ENCODE measurements at places on chromosomes 2 and 18. TPM values are rescaled to one million over a fixed set of nuclear protein-coding genes. Genes with fewer than 3 reads are reported as not detected.

HRH4 gene
- total RNA-seq, result not detected

GRHL1 gene
- 0.57 TPM for total RNA-seq

ST8SIA5 gene
- total RNA-seq, result not detected

SLC25A52 gene
- total RNA-seq, result not detected

ABI2 gene
- 28.5 TPM for total RNA-seq

OSBPL6 gene
- 0.24 TPM for total RNA-seq

ARL5A gene
- total RNA-seq, result 54.5 TPM

ADD2 gene
- total RNA-seq, result 14.2 TPM

SERPINB7 gene
- total RNA-seq, result not detected

LRATD1 gene
- total RNA-seq, result not detected

SH2D6 gene
- total RNA-seq, result 0.73 TPM

SNTG2 gene
- total RNA-seq, result 1.6 TPM

DNA sequence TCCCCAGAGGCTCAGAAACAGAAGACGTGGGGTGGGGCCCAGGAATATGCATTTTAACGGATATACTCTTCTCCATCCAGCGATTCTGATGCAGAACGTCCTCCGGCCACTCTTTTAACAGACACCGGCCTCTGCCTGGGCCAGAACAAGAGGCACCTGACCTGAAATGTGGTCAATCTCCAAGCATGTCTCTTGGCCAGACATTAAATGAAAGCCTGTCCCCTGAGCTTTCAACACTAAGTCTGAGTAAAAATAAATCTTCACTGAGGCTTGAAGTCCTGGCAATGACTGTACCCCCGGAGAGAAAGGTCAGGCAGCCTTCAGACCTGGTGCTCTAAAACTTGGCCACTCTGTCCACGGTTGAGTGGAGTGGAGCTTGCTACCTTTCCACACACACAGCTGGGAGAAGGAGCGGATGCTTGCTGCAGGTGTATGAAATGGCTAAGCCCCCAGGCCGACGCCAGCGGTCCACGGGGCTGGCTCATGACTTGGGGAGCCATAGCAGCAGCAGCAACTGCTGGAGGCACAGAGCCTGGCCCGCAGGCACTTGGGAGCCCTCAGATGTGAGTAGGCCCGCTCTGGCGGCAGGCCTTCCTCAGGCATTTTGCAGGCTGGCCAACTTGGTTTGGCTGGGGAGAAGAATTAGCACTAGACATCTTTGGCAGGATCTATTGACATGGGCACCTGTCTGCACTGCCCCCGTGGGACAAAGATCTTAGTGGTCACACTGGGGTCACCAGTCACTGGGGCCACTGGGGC, 79.7 kb downstream of the TMEM17 start:
- no peaks in the 10 kb centered on the region for H3K36me3 ChIP-seq
- DNase-seq, result no peak
- no peaks in the 10 kb centered on the region for H3K4me1 ChIP-seq
- peaks cover 8% of the 10 kb centered on the region for H3K27me3 ChIP-seq
- H3K27ac ChIP-seq, result no peak overlapping the region
- no peak overlapping the region for H3K4me3 ChIP-seq

GRCh38 chr2:57685032-57685431, 361.6 kb upstream of the VRK2 start:
- H3K4me3 ChIP-seq, result no peak overlapping the region
- no peak for DNase-seq
- H3K27me3 ChIP-seq, result no peaks in the 10 kb centered on the region
- H3K4me1 ChIP-seq, result no peaks in the 10 kb centered on the region
- H3K36me3 ChIP-seq, result no peaks in the 10 kb centered on the region

DNA sequence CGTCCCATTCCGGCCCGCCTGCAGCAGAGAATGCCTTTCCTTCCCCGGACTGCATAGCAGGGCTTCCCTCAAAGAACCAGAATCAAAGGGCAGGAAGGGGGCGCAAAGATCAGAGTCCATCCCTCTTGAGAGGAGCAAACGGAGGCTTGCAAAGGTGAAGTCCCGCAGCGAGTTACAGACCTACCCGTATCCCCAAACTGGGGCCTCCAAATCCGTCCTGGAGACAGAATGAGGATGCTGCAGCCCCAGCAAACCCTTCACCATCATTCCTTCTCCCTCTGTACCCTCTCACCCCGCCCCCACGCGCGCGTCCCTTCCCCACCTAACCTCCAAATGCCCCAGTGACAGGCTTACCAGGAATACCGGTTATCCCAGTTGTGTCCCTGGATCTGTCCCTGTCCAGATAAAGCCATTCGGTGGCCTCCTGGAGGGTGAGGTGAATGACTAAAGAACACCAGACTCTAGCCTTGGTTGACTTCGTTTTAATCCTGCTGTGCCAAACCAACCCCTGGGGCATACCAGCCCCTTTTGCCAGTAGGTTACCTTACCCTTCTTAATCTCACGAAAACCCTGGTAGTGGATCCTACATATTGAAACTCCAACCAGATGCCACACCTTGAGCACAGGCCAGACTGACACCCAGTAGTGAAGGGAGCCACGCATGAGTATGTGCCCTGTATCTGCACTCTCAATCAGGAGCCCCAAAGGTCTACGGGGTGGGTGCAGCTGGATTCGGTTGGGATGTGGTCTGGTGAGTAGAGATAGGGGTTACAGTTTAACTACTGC, 961 bp upstream of the SLC40A1 start:
- H3K4me1 ChIP-seq, result peaks cover 19% of the 10 kb centered on the region
- peak overlapping the region; percentile 66 for H3K4me3 ChIP-seq
- no peak overlapping the region for H3K27ac ChIP-seq
- no peaks in the 10 kb centered on the region for H3K36me3 ChIP-seq
- DNase-seq, result peak; percentile 29
- peaks cover 44% of the 10 kb centered on the region for H3K27me3 ChIP-seq

DNA sequence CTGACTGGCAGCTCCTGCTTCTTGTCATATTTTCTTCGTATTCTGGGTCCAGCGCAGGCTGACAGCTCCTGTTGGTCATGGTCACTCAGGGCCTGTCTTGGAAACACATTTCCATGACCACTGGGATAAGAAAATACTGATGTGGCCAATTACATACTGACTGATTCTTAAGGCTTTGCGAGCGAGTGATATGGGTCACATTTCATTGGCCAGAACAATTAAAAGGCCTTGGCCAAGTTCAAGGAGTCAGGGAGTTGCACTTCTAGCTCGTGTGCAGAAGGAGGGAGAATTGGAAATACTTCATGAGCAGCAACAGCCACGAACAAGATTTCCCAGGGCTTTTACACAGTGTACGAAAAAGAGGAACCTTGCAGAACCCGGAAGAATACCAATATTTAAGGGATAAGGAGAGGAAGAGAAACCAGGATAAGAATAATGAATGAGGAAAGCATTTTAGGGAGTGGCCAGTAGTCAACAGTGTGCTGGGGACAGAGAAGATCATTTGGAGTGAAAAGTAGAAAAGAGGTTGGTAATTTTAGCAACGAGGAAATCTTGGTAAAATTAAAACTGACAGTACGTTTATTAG, 149.5 kb downstream of the ATP9B start:
- H3K4me1 ChIP-seq, result no peaks in the 10 kb centered on the region
- no peak overlapping the region for H3K27ac ChIP-seq
- no peak overlapping the region for H3K4me3 ChIP-seq
- H3K27me3 ChIP-seq, result no peaks in the 10 kb centered on the region
- DNase-seq, result no peak

DNA sequence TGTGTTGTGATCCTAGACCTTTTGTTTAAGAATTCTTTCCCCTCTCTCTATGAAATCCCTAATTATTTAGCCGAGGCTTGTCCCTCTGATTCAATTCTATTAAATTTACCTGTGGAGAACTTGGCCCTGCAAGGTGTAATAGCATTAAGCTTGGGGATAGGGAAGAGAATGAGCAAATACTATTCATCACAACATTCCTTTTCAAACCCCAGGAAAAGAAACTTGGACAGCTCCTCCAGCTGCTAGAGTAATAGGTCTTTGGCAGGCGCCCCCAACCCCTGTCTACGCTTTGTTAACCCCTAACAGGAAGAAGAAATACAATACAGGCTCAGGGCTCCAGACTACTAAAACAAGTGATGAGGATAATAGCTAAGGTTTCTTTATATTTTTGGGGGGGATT, 957.0 kb downstream of the CPS1 start:
- H3K36me3 ChIP-seq, result no peaks in the 10 kb centered on the region
- no peaks in the 10 kb centered on the region for H3K4me1 ChIP-seq
- H3K27me3 ChIP-seq, result no peaks in the 10 kb centered on the region
- no peak overlapping the region for H3K4me3 ChIP-seq
- no peak for DNase-seq

GRCh38 chr18:53909668-53910067, 314.8 kb downstream of the MBD2 start:
- no peaks in the 10 kb centered on the region for H3K4me1 ChIP-seq
- H3K36me3 ChIP-seq, result no peaks in the 10 kb centered on the region
- no peak overlapping the region for H3K27ac ChIP-seq
- H3K27me3 ChIP-seq, result no peaks in the 10 kb centered on the region
- H3K4me3 ChIP-seq, result no peak overlapping the region

- peaks cover 31% of the 10 kb centered on the region for H3K4me1 ChIP-seq
- H3K36me3 ChIP-seq, result no peaks in the 10 kb centered on the region
- H3K27ac ChIP-seq, result no peak overlapping the region
- no peak for DNase-seq
Observed at GRCh38 chr2:25042321-25043240, 705 bp downstream of the EFR3B start.

- no peak overlapping the region for H3K4me3 ChIP-seq
- H3K4me1 ChIP-seq, result no peaks in the 10 kb centered on the region
- no peaks in the 10 kb centered on the region for H3K36me3 ChIP-seq
- H3K27me3 ChIP-seq, result peaks cover 22% of the 10 kb centered on the region
- DNase-seq, result no peak
Observed at GRCh38 chr2:200596774-200597570, 11.2 kb downstream of the AOX1 start.

- H3K36me3 ChIP-seq, result peaks cover 36% of the 10 kb centered on the region
- H3K4me1 ChIP-seq, result peaks cover 20% of the 10 kb centered on the region
- no peak overlapping the region for H3K4me3 ChIP-seq
- H3K27me3 ChIP-seq, result no peaks in the 10 kb centered on the region
- H3K27ac ChIP-seq, result no peak overlapping the region
Observed at GRCh38 chr18:49160079-49160930, 209.5 kb upstream of the SMAD7 start.

- DNase-seq, result no peak
- no peak overlapping the region for H3K27ac ChIP-seq
- H3K36me3 ChIP-seq, result no peaks in the 10 kb centered on the region
- no peaks in the 10 kb centered on the region for H3K27me3 ChIP-seq
- no peaks in the 10 kb centered on the region for H3K4me1 ChIP-seq
Observed at GRCh38 chr2:5528706-5529105, 163.5 kb upstream of the SOX11 start.

- H3K4me1 ChIP-seq, result no peaks in the 10 kb centered on the region
- DNase-seq, result no peak
- H3K27me3 ChIP-seq, result no peaks in the 10 kb centered on the region
- no peaks in the 10 kb centered on the region for H3K36me3 ChIP-seq
Observed at GRCh38 chr2:84160453-84160852, 298.6 kb downstream of the SUCLG1 start.

GRCh38 chr2:16726147-16726546, 60.5 kb upstream of the CYRIA start:
- no peaks in the 10 kb centered on the region for H3K27me3 ChIP-seq
- no peak for DNase-seq
- H3K27ac ChIP-seq, result no peak overlapping the region
- H3K4me1 ChIP-seq, result no peaks in the 10 kb centered on the region

GRCh38 chr18:68484241-68484640, 230.7 kb downstream of the TMX3 start:
- DNase-seq, result no peak
- H3K36me3 ChIP-seq, result no peaks in the 10 kb centered on the region
- H3K27me3 ChIP-seq, result no peaks in the 10 kb centered on the region
- H3K4me3 ChIP-seq, result no peak overlapping the region
- H3K4me1 ChIP-seq, result no peaks in the 10 kb centered on the region

GRCh38 chr2:11411768-11412448, 54.1 kb downstream of the E2F6 start:
- no peaks in the 10 kb centered on the region for H3K36me3 ChIP-seq
- H3K4me1 ChIP-seq, result no peaks in the 10 kb centered on the region
- no peak overlapping the region for H3K27ac ChIP-seq
- H3K27me3 ChIP-seq, result peaks cover 15% of the 10 kb centered on the region

GRCh38 chr18:46829947-46830346, 73.1 kb upstream of the ST8SIA5 start:
- H3K27me3 ChIP-seq, result no peaks in the 10 kb centered on the region
- DNase-seq, result no peak
- no peaks in the 10 kb centered on the region for H3K4me1 ChIP-seq
- no peak overlapping the region for H3K4me3 ChIP-seq
- H3K27ac ChIP-seq, result no peak overlapping the region
- peaks cover 18% of the 10 kb centered on the region for H3K36me3 ChIP-seq

DNA sequence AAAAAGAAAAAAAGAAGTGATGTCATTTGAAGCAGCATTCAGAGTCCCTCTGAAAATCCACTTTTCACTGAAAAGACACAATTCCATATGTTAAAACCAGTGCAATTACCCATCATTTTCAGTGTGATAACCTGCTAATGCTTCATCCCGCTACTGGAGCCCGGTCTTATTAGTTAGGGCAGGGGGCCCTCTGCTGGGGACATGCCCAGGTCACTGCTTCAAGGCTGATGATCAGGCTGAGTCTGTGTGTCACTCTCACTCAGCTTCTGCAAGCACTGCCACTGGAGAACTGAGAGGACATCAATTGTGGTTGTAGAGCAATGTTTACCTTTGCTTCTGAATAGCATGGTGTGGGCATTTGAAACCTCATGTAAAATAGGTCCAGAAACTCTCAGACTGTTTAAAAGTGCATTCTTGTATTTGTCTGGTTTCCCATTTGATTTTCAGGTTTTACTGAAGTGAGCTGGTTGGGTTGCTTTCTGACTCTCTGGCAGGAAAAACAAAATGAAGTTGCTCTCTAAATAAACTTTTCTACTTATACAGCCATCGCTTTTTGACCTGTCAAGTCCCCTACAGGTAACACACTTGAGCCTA, 49.2 kb upstream of the NXPH2 start:
- peak; percentile 26 for DNase-seq
- no peak overlapping the region for H3K4me3 ChIP-seq
- no peaks in the 10 kb centered on the region for H3K36me3 ChIP-seq
- H3K27me3 ChIP-seq, result no peaks in the 10 kb centered on the region
- no peak overlapping the region for H3K27ac ChIP-seq
- H3K4me1 ChIP-seq, result no peaks in the 10 kb centered on the region

- no peaks in the 10 kb centered on the region for H3K4me1 ChIP-seq
- no peak overlapping the region for H3K27ac ChIP-seq
- H3K4me3 ChIP-seq, result no peak overlapping the region
- no peaks in the 10 kb centered on the region for H3K27me3 ChIP-seq
- no peak for DNase-seq
Observed at GRCh38 chr18:27049969-27050368, 135.1 kb downstream of the CHST9 start.

DNA sequence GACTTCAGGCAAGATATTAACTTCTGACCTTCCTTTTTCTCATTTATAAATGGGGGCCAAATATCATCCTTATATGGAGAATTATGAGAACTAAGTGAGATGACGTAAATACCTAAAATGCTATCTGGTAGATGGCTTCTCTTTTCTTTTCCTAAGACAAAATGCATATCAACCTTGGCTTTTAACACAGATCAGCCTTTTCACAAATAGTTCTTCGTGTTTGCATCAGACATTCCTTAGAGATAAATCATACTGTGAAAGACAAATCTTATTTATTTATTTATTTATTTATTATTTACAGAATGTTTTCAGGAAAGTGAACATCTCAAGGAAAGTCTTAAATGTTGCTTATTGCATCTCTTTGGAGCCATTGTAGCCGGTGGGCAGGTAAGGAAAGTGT, 62.8 kb downstream of the NBEAL1 start:
- H3K36me3 ChIP-seq, result peaks cover 5% of the 10 kb centered on the region
- H3K4me3 ChIP-seq, result no peak overlapping the region
- DNase-seq, result no peak

GRCh38 chr2:181022652-181023051, 42.2 kb downstream of the UBE2E3 start:
- no peak for DNase-seq
- no peak overlapping the region for H3K4me3 ChIP-seq
- no peaks in the 10 kb centered on the region for H3K4me1 ChIP-seq
- H3K27me3 ChIP-seq, result no peaks in the 10 kb centered on the region
- H3K36me3 ChIP-seq, result no peaks in the 10 kb centered on the region
